ENCODE measurements at places on chromosomes 1 and 21.

DNA sequence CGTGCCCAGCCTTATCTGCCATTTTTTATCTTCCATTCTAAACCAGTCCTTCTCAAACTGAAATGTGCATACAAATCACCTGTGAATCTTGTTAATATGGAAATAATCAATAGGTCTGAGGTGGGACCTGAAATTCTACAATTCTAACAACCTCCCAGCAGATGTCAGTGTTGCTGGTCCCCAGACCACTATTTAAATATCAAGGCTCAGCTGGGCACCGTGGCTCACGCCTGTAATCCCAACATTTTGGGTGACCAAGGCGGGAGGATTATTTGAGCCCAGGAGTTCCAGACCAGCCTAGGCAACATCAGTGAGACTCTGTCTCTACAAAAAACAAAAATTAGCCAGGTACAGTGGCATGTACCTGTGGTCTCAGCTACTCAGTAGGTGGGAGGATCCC lies 4.1 kb downstream of the UQCRHL start:
- DNase-seq = no peak

- DNase-seq = peak; percentile 82
Measured at GRCh38 chr1:46516200-46516950, 26.7 kb downstream of the DMBX1 start.

DNA sequence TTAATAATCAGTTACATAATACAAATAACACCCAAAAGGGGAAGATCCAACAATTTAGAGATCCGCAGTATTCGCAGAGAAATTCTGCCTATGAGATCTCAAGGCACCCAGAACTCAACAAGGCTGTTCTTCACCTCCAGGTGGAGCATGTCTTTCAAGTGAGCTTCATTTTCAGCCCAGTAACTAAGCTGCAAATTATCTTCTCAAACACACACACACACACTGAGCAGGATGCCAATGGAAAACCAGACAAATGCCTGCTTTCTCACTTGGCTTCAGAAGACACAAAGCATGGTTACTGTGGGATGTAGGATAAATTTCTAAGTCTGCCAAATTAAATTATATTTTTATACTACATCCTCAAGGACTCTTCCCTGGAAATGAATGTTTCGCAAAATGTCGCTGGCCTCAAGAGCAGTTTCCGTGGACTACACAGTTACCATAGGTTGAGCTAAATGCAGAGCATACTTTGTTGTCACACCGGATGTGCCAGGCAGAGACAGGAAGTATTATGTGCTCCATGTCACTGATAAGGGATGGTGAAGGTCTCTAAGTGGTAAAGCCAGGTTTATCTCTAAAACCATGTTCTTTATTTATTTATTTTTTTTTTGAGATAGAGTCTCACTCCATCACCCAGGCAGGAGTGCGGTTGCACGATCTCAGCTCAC lies 30.3 kb downstream of the UBR4 start:
- no peak for DNase-seq

GRCh38 chr1:68117416-68117815 lies 67.0 kb upstream of the DIRAS3 start:
- DNase-seq = no peak

DNA sequence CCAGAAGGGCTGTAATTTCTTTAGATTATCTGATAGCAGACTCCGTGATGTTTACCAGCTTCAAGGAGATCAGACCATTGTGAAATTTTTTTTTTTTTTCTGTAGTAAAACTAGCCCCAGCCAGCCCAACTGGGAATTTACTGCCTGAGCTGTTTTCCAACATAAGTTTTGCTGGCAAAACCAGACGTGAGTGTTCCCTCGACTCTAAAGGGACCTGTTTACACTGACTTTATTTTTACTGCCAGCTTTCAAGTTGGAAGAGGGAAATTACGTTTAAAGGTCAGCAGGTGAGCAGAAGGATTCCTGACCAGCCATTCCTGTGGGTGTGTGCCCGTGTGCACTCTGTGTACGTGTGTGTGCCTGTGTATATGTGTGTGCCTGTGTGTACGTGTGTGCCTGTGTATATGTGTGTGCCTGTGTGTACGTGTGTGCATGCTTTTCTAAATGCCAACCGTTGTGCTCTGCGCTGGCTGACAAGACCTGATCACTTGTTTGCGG lies 374 bp downstream of the MAB21L3 start:
- no peak for DNase-seq

DNA sequence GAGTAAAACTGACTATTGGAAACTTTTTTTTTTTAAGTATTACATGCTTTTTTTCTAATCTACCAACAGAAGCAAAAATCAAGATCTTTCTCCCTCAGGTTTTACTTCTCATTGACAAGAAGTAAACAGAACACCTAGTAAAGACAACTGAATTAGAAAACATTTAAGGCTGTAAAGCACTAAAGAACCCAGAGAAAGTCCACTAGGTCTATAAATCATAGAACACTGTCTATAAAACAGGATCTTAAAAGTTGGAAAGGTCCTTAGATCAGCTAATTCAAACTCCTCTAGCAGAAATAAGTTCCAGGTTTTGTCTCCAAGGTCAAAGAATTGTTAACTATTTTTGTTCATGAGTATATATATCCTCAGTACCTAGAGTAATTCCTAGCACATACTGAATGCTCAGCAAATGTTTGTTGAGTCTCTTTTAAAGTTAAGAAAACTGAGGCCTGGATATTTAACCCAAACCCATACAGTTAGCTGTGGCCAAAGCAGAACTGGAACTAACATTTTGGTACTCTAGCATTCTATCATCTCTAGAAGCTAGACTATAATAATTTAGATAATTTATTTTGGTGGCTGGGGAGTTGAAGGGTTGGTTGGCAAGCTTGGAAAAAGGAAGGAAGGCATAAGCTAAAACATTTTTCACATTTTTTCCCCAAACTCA lies 3.0 kb downstream of the EPS15 start:
- DNase-seq = no peak

- DNase-seq = no peak
Measured at GRCh38 chr1:204613636-204614035, 71.9 kb downstream of the LRRN2 start.

DNA sequence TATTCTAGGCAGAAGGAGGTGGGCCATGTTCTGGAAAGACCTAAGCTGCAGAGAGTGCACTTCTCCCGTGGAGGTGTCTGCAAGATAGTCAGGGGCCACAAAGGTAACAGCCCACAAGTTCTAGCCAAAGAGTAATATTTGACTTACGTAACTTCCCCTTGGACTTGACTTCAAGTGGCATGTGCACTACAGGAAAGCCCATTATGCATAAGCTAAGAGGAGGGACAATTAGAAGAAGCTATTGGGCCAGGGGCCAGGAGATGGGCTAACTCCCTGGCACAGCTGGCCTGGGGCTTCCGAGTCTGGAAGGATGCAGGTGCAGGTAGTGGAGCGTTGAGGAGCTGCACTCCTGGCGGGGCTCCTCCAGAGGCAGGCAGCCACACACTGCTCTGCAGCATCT lies 58.3 kb downstream of the ERG start:
- DNase-seq = peak; percentile 95

GRCh38 chr1:160005070-160005469 lies 26.7 kb downstream of the PIGM start:
- DNase-seq = no peak

DNA sequence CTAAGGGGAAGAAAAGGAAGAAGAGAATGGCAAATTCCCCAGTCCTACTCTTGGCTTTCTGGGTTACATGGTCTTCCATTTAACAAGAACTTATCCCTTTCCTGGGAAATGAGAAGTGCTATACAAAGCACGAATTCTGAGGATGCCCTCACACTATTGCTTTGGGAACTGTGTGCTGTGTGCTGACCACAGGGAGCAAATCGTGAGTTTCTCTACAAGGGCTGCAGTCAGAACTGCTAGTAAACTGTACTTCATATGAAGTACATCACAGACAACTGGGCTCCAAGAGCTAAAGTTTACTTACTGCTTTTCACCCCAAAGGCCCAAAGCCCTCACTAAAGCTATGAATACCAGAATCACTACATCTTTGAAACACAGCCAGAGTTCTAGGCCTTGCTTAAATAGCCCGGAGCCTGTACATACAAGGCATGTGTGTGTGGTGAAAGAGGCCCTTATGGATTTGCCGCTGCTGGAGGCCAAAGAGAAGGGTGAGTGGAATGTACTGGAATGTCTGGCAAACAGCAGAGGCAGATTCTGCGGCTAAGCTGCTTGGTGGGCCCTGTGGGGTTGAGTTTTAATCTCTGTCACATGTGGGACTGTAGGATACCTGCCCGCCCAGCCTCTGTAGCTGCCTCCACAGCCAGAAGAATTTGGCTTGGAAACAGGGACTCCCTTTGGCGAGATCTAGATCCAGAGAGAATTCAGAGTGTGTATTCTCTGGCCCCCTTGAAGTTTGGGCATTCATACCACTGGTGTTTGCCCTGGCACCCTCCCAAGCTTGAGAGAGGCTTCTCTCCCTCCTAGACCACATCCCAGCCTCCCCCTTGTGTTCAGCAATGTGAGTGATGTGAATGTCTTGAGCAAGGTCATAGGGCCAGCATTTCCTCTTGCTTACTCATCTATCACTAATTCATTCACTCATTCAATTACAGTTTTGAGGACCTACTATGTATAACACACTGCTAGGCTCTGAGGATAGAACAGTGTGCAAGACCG lies 21.9 kb upstream of the TRIM67 start:
- peak; percentile 64 for DNase-seq

DNA sequence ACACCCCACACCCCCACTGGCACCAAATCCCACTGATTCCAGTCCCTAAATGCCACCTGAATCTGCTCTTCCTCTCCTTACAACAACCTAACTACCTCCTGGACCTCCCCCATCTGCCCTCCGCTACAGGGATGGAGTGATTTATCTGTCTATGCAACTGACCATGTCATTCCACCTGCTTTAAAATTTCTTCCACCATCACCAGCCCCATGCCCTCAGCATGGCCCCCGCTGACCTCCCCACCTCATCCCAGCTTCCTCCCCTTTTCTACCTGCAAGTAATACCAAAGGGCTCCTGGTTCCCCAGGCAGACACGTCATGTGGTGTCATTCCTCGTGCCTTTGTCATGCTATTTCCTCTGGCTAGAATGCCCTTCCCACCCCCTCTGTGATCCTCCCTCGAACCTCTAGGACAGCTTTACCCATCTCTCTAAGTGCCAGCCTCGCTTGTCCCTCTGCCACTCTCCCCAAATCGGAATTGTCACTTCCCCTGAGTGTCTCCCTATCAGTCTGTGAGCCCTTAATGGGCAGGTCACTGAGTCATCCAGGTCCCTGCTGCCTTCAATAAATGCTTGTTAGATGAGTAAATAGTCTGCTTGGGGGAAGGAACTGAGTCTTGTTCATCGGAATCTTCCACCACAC lies 3.7 kb downstream of the GJB4 start:
- DNase-seq = no peak

GRCh38 chr1:236311040-236311439 lies 29.3 kb upstream of the ERO1B start:
- DNase-seq = no peak

GRCh38 chr1:100785470-100786052 lies 66.0 kb downstream of the VCAM1 start:
- no peak for DNase-seq

DNA sequence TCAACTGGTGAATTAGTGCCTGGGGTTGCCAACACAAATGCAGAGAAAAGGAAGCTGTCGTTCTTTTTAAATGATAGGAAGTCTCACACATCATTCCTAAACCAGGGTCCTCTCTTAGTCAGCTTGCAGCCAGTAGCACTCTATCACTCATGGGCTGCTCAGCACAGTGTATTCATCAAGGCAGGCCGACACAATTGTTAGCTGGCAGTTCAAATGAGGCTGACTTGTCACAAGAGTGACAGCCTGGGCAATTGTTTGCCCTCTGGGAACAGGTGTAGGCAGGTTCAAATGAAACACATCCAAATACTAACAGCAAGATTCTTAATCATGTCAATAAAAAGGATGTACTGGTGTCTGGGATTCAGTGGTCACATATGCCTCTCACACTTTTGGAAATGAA lies 76.9 kb downstream of the ERICH3 start:
- DNase-seq = no peak

GRCh38 chr1:224744521-224744920 lies 128.4 kb downstream of the CNIH3 start:
- DNase-seq = no peak

DNA sequence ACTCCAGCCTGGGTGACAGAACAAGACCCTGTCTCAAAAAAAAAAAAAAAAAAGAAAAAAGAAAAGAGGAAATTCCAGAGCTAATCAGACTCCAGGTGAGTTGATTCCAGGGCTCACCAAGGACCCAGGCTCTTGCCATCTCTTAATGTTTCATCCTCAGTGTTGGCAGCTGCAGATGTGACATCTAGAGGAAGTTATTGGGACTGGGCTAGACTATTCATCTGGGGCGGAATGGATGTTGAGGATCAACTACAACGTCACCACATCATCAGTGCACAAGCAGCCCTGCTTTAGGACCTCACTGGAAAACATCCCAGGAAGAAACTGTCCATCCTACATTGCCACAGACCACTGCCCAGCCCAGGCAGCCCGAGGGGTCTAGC lies 28.6 kb upstream of the PARP1 start:
- DNase-seq = no peak

- no peak for DNase-seq
Measured at GRCh38 chr1:25067518-25068251, 137.6 kb upstream of the RUNX3 start.

- no peak for DNase-seq
Measured at GRCh38 chr1:56849750-56850149, 4.8 kb upstream of the C8A start.

GRCh38 chr1:15272009-15272781 lies 25.2 kb downstream of the FHAD1 start:
- DNase-seq = peak; percentile 60
